Transverse colon (tissue), 4 donors: ENCODE measurements at places on chromosomes 4 and X. TPM values are rescaled to one million over a fixed set of nuclear protein-coding genes. Genes with fewer than 3 reads are reported as not detected.
A peak's percentile ranks its signal among the peaks of the same experiment; 100 is the strongest.

DNA sequence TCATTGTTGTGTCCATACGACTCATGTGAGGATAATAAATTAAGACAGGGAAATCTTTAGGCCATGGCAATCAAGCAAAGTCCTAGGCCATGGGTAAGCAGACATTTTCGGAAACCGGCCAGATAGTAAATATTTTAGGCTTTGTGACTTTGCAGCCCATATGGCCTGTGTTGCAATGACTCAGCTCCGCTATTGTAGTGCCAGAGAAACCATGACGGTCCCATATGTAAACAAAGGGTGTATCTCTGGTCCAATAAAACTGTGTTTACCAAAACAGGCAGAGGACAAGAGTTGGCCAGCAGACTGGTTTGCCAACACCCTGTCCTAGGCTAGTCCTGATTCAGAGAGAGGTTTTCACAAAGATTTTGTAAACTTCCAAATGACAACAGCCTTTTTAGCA, 5.0 kb downstream of the FAM114A1 start:
- H3K4me1 ChIP-seq, result peaks cover 53% of the 10 kb centered on the region
- H3K27me3 ChIP-seq, result no peaks in the 10 kb centered on the region
- no peak overlapping the region for H3K4me3 ChIP-seq
- H3K36me3 ChIP-seq, result no peaks in the 10 kb centered on the region
- H3K27ac ChIP-seq, result peak overlapping the region; percentile 97

DNA sequence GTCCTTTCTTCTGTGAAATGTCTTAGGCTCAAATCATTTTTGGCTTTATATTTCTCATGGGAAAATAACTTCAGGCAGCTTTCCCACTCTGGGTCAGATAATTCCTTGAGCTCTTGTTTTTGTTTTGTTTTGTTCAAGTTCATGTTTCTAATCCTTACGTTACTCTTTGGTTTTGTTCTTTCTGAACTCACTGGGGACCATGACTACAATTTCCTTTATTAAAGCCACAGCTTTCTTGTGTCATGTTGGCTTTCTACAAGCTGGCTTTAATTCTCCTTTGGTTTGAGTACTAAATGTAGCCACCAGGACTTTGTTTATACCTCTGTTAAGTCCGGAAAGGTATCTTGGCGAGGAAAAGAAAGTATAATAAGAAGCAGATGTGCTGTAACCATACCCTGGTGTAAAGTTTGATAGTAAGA, 30.8 kb upstream of the ANXA3 start:
- no peak overlapping the region for H3K4me3 ChIP-seq
- H3K27ac ChIP-seq, result no peak overlapping the region
- no peaks in the 10 kb centered on the region for H3K36me3 ChIP-seq
- no peak for DNase-seq
- H3K4me1 ChIP-seq, result no peaks in the 10 kb centered on the region

The CTAG2 gene
- total RNA-seq, result not detected

GRCh38 chr4:78242071-78242470, 184.9 kb downstream of the FRAS1 start:
- H3K4me3 ChIP-seq, result no peak overlapping the region
- no peaks in the 10 kb centered on the region for H3K4me1 ChIP-seq
- H3K27me3 ChIP-seq, result no peaks in the 10 kb centered on the region
- no peaks in the 10 kb centered on the region for H3K36me3 ChIP-seq
- no peak overlapping the region for H3K27ac ChIP-seq

- H3K4me3 ChIP-seq, result no peak overlapping the region
- DNase-seq, result no peak
- H3K4me1 ChIP-seq, result peaks cover 3% of the 10 kb centered on the region
- H3K36me3 ChIP-seq, result no peaks in the 10 kb centered on the region
- H3K27ac ChIP-seq, result no peak overlapping the region
These were observed 50.2 kb downstream of the GPRIN3 start for GRCh38 chr4:89257376-89257775.

The SRPX2 gene
- 9.3 TPM for total RNA-seq

The NDNF gene
- 1.9 TPM for total RNA-seq

The WNK3 gene
- 0.27 TPM for total RNA-seq

The DTHD1 gene
- not detected for total RNA-seq

DNA sequence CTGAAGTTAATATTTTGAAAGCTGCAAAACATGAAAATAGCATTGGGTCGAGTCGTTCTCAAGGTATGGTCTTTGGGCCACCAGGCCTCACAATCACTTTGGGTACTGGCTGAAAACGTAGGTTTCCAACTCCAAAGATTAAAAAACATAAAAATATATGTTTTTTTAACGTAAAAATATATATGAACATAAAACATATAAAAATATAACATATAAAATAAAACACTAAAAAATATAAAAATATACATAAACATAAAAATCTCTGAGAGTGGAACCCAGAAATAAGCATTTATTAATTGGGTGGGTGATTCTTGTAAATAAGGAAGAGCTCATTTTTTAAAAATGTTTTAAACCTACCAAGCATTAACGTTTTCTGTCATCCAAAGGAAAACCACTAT, 666 bp upstream of the PDS5A start:
- peak overlapping the region; percentile 35 for H3K4me3 ChIP-seq
- H3K27ac ChIP-seq, result peak overlapping the region; percentile 98
- H3K36me3 ChIP-seq, result peaks cover 3% of the 10 kb centered on the region
- H3K4me1 ChIP-seq, result peaks cover 12% of the 10 kb centered on the region
- DNase-seq, result no peak

The CT45A9 gene
- total RNA-seq, result not detected

- H3K27me3 ChIP-seq, result no peaks in the 10 kb centered on the region
- DNase-seq, result no peak
- no peak overlapping the region for H3K4me3 ChIP-seq
- no peaks in the 10 kb centered on the region for H3K36me3 ChIP-seq
- H3K4me1 ChIP-seq, result no peaks in the 10 kb centered on the region
These were observed 1470.6 kb upstream of the PABPC4L start for GRCh38 chr4:135672202-135672601.

- no peaks in the 10 kb centered on the region for H3K4me1 ChIP-seq
- no peak overlapping the region for H3K4me3 ChIP-seq
- no peak overlapping the region for H3K27ac ChIP-seq
- DNase-seq, result peak; percentile 23
- H3K27me3 ChIP-seq, result no peaks in the 10 kb centered on the region
These were observed 47.8 kb upstream of the SETD7 start for GRCh38 chr4:139603576-139604410.

- H3K27ac ChIP-seq, result no peak overlapping the region
- H3K36me3 ChIP-seq, result no peaks in the 10 kb centered on the region
- DNase-seq, result no peak
- H3K27me3 ChIP-seq, result no peaks in the 10 kb centered on the region
- H3K4me1 ChIP-seq, result no peaks in the 10 kb centered on the region
- no peak overlapping the region for H3K4me3 ChIP-seq
These were observed 291.8 kb upstream of the HAND2 start for GRCh38 chr4:173821876-173822275.

DNA sequence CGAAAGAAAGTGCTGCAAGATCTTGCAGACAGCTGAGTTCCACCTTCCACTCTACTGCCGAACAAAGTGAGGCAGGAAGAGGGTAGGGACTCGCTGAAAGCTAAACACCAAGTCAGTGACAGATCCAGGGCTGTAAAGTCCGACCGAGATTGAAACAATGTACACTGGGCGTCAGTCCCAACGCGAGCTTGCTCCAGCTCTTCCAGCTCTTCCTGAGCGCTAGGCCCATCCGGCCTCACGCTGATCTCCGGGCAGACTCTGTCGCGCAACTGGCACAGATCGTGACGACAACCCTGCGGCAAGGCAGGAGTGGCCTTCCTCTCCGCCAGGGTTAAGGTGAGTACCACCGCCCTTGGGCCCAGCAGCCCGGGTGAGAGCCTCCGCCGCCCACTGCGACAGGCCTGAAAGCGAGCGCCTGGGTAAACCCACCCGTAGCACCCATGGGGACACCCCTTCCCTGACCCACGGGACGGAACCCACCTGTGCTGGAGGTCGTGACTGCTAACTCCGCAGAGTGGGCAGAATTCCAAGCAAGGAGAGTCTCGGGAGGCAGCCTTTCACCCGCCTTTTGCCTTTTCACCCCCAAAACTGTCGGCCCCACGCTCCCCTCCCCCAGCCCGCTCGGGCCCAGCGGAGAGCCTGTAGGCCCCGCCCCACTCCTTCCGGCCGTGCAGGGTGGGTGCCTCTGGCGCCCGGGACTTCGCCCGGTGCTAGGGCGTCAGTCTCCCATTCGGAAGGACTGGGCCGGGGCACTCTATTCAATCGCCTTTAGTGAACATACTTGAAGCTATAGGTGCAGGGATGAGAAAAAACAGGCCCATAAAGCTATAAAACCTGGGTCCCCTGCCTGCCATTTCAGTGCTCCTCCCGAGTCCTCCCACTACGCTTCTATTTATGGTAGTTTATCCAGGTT, at the start of gene TMLHE:
TMLHE (minus strand) TSS at position 641 of the 913 bp plus-strand sequence. CDS start 67,676 bp downstream, outside the sequence.
- peak; percentile 79 for DNase-seq
- H3K27ac ChIP-seq, result peak within 1 kb of the TSS; percentile 87
- H3K4me3 ChIP-seq, result peak within 1 kb of the TSS; percentile 36

The GRPR gene
- not detected for total RNA-seq

GRCh38 chrX:9638871-9639270, 126.8 kb downstream of the GPR143 start:
- no peaks in the 10 kb centered on the region for H3K27me3 ChIP-seq
- no peak for DNase-seq
- H3K4me1 ChIP-seq, result no peaks in the 10 kb centered on the region
- no peak overlapping the region for H3K4me3 ChIP-seq

The DCAF4L1 gene
- 0.32 TPM for total RNA-seq

DNA sequence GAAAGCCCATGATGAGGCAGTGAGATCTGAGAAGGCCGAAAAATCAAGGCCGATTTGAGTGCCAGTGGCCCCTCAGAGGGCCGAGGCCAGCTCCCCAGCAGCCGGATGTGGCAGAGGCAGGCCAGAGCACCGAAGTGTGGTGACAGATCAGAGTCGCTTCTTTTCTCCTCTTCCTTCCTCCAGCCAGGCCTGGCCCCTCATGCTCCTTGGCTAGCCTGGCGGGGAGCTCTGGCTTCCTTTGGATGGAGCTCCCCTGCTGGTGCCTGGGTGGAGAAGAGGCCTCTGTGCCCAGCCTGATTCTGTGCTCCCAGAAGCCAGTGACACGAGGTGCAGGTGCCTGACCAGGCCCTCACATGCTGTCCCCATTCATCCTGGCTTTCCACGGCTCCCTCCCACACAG, 127.2 kb upstream of the PABPC4L start:
- no peak overlapping the region for H3K27ac ChIP-seq
- no peaks in the 10 kb centered on the region for H3K27me3 ChIP-seq
- DNase-seq, result no peak
- H3K36me3 ChIP-seq, result no peaks in the 10 kb centered on the region

The DCAF12L1 gene
- not detected for total RNA-seq

GRCh38 chr4:83617371-83618035, 81.6 kb downstream of the GPAT3 start:
- peak overlapping the region; percentile 68 for H3K27ac ChIP-seq
- no peaks in the 10 kb centered on the region for H3K27me3 ChIP-seq
- no peaks in the 10 kb centered on the region for H3K36me3 ChIP-seq
- H3K4me3 ChIP-seq, result no peak overlapping the region
- peaks cover 22% of the 10 kb centered on the region for H3K4me1 ChIP-seq

DNA sequence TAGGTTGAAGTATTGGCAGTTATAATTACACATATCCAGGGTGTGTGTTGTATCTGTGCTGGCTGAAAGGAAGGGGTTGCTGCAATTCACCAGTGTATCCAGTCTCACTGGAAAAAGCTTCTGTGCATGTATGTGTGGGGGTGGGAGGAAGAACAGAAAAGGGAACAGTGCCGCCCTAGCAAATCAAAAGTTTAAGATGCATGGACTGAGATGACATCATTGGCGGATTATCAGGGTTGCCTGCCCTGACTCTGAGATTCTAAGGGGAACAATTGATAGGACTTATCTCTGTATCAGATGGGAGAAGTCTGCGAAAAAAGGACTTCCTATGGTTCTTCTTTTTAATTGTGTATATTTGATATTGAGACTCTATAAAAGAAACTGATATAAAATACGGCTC, 3.5 kb downstream of the SLC25A43 start:
- no peaks in the 10 kb centered on the region for H3K27me3 ChIP-seq
- no peak overlapping the region for H3K27ac ChIP-seq
- H3K4me3 ChIP-seq, result no peak overlapping the region
- H3K36me3 ChIP-seq, result no peaks in the 10 kb centered on the region
- peaks cover 6% of the 10 kb centered on the region for H3K4me1 ChIP-seq

The NHSL2 gene
- 3.7 TPM for total RNA-seq

- H3K27me3 ChIP-seq, result no peaks in the 10 kb centered on the region
- DNase-seq, result no peak
- no peak overlapping the region for H3K27ac ChIP-seq
- H3K4me1 ChIP-seq, result no peaks in the 10 kb centered on the region
- no peaks in the 10 kb centered on the region for H3K36me3 ChIP-seq
These were observed 367.8 kb upstream of the RASGEF1B start for GRCh38 chr4:81839347-81840042.

DNA sequence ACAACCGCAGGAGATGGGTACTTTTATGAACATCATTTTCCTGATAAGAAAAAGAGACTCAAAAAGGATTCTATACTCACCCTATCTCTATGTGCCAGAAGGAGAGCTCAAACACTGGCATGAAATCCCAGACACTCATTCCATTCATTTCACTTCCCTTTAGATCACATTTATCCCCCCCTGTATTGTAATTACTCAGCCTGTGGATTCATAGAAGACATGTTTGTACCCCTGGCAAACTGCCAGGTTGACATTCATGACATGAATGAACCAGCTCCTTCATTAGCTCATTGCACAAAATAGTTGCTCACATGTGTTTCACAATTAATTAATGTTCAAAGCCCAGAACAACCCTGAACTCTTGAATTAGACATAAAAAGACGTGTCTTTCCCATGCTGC, 4.9 kb downstream of the SMR3A start:
- H3K27ac ChIP-seq, result no peak overlapping the region
- no peaks in the 10 kb centered on the region for H3K27me3 ChIP-seq
- H3K4me3 ChIP-seq, result no peak overlapping the region
- no peaks in the 10 kb centered on the region for H3K36me3 ChIP-seq

GRCh38 chr4:47819178-47819577, 18.7 kb downstream of the CORIN start:
- no peaks in the 10 kb centered on the region for H3K27me3 ChIP-seq
- no peaks in the 10 kb centered on the region for H3K4me1 ChIP-seq
- H3K36me3 ChIP-seq, result no peaks in the 10 kb centered on the region
- H3K27ac ChIP-seq, result no peak overlapping the region
- DNase-seq, result no peak

DNA sequence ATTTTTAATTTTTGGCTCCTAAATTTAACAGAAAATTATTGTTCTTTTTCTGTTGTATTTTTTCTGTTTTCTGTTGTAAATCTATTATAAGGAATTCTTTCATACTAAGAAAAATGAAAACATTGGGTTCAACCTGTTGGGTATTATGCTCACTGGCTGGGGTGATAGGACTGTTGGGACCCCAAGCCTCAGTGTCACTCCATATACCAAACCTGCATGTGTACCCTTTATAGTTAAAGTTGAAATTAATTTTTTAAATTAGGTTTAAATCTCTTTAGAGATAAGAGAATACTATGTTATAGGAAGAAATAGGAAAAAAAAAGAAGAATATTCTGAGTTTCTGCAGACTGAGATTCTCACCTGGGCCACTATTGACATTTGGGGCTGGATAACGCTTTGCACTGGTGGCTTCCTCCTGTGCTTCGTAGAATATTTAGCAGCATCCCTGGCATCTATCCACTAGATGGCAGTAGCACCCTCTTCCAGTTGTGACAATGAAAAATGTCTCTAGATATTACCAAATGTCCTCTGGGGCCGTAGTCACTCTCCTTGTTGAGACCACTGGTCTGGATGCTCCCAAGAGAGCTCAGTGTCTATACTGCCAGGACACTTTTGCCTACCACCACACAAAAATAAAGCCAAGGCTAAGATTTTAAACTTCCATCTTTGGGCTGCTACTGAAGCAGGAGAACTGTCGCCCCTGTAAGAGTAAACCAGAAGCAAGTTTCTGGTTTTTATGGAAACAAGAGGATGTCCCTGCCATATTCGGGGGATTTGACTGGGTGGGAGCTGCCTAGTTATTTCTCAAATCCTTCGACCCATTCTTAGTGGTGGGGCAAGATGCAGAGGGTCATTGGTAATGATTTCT, 22.4 kb upstream of the CLTRN start:
- no peak overlapping the region for H3K4me3 ChIP-seq
- H3K36me3 ChIP-seq, result no peaks in the 10 kb centered on the region
- peak; percentile 60 for DNase-seq
- no peaks in the 10 kb centered on the region for H3K4me1 ChIP-seq
- H3K27me3 ChIP-seq, result no peaks in the 10 kb centered on the region
